ENCODE measurements at places on chromosomes 7 and 10. TPM values are rescaled to one million over a fixed set of nuclear protein-coding genes. Genes with fewer than 3 reads are reported as not detected.
A peak's percentile ranks its signal among the peaks of the same experiment; 100 is the strongest.

GRCh38 chr10:126402721-126403695 is 14.7 kb upstream of the ADAM12 start:
- no peak overlapping the region for H3K27ac ChIP-seq
- H3K4me3 ChIP-seq: no peak overlapping the region
- no peaks in the 10 kb centered on the region for H3K27me3 ChIP-seq
- H3K36me3 ChIP-seq: no peaks in the 10 kb centered on the region
- DNase-seq: no peak
- peaks cover 3% of the 10 kb centered on the region for H3K4me1 ChIP-seq

DNA sequence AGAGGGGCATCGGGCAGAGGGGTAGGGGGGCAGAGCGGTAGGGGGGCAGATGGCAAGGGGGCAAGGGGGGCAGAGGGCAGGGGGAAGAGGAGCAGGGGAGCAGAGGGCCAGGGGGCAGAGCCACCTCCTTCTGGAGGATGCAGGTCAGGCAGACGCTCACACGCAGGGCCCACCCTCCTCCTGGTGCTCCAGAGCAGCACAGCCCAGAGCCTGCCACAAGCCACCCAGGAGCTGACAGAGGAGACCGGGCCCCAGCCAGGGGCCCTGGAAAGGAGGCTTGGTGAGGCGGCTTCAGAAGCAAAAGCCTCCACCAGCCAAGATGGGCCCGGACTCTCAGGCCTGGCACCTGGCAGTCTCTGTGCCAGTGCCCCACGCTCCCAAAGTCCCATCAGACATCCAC is 13.1 kb downstream of the MAD1L1 start:
- H3K4me1 ChIP-seq: no peaks in the 10 kb centered on the region
- H3K27ac ChIP-seq: no peak overlapping the region
- H3K4me3 ChIP-seq: no peak overlapping the region
- H3K27me3 ChIP-seq: no peaks in the 10 kb centered on the region
- peaks cover 1% of the 10 kb centered on the region for H3K36me3 ChIP-seq

- DNase-seq: peak; percentile 65
- H3K27ac ChIP-seq: no peak overlapping the region
- H3K4me3 ChIP-seq: no peak overlapping the region
- peaks cover 19% of the 10 kb centered on the region for H3K36me3 ChIP-seq
Observed at GRCh38 chr10:33178026-33178755, 156.3 kb downstream of the NRP1 start.

- DNase-seq: peak; percentile 39
- no peaks in the 10 kb centered on the region for H3K36me3 ChIP-seq
- no peaks in the 10 kb centered on the region for H3K27me3 ChIP-seq
- H3K27ac ChIP-seq: no peak overlapping the region
Observed at GRCh38 chr10:93180482-93180931, 106.8 kb downstream of the CYP26A1 start.

DNA sequence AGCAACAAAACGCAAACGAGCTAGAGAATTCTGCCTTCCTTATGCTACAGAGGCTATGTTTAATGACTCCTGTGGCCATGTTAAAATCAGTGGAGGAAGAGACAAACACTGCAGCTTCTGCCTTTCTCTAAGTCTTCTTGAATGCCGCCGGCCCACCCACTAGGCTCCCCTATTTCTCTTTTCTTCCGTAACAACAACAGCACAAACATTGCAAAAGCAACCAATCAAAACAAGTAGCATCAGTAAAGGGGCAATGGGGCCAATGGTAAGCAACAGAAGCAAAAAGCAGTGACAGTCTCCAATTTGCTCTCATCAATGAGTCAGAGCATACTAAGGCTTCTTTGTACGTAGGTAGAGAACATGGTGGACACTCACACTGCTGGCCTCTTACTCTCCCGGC is 26.8 kb downstream of the DNAJC1 start:
- no peak for DNase-seq
- no peaks in the 10 kb centered on the region for H3K27me3 ChIP-seq
- peaks cover 3% of the 10 kb centered on the region for H3K4me1 ChIP-seq
- no peak overlapping the region for H3K27ac ChIP-seq
- no peaks in the 10 kb centered on the region for H3K36me3 ChIP-seq
- no peak overlapping the region for H3K4me3 ChIP-seq

- no peak overlapping the region for H3K4me3 ChIP-seq
- H3K36me3 ChIP-seq: no peaks in the 10 kb centered on the region
- no peaks in the 10 kb centered on the region for H3K27me3 ChIP-seq
- no peak for DNase-seq
Observed at GRCh38 chr7:13466874-13467547, 522.5 kb downstream of the ETV1 start.

DNA sequence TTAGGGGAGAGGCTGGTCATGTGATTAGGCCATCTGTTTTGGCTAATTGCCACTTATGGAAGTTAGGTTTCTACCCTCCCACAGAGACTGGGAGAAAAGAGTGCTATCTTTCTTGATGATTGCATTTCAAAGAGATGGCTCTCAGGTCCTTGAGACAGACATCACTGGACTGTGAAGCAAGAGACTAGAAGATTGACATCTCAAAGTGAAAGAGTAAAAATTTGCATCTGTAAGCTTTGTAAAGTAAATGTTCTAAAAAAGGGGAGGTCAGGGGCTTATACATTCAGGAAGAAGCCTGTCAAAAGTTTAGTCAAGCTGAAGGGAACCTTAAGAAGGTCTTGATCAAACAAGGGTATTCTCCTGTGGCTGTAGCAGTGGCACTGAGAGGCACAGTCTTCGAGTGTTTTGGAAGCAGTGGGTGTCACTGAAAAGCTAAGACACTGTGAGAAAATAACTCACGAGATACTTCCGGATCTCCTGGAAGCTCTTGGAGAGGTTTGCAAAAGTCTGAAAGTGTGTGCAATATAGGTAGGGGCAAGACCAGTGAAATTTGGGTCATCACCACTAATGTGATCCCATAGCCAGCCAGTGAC is 342.1 kb downstream of the PHF14 start:
- H3K4me1 ChIP-seq: no peaks in the 10 kb centered on the region
- no peaks in the 10 kb centered on the region for H3K36me3 ChIP-seq
- DNase-seq: no peak
- no peak overlapping the region for H3K4me3 ChIP-seq

FBXL15 gene
- 2.2 TPM for polyA plus RNA-seq

DNA sequence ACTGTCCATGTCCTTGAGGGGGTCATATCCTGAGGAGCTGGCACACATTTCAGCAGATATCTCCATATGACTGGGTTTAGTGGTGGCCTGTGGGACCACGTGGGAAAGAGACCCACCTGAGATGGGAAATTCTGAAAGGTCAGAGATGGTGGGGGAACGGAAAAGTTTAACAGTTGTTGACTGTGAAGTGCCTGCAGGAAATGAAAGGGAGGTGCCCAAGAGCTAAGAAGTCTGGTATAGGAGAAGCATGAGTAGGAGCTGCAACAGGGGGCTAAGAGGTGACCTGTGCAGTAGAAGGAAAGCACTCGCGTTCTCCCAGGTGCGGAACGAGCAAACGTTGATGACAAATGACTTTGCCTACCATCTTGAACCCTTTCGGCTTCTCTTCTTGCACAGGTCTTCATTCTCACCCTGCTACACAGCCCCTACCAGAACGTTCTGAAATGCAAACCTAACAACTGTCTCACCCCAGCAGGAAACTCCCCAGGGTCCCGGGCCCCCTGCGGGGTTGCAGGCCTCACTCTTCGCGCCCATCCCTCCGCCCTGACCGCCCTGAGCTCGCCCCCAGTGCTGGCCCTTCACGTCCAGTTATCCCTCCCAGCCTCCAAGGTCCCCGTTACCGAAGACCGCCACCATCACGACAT is 9.8 kb upstream of the FXYD4 start:
- peak overlapping the region; percentile 48 for H3K4me3 ChIP-seq
- DNase-seq: no peak
- no peaks in the 10 kb centered on the region for H3K27me3 ChIP-seq
- H3K27ac ChIP-seq: no peak overlapping the region

DNA sequence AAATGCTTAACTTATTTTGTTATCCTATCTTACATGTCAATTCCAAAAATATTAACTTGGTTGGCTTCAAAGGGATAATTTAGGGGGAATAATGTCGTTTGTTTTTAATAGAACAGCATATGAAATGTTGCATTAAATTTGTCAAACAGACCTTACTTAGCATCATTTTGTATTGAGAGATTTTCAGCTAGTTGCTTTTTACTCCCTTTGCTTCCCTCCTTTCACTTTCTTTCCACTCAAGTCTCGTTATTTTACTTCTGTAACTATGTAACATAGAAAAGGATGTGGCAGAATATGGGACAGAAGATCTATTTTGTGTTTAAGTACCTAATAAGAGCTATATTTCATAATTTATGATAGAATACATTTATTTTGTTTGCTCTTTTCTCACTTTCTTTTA is 2.6 kb downstream of the PHYHIPL start:
- no peak overlapping the region for H3K4me3 ChIP-seq
- no peak for DNase-seq
- H3K36me3 ChIP-seq: no peaks in the 10 kb centered on the region
- H3K27me3 ChIP-seq: peaks cover 20% of the 10 kb centered on the region
- no peak overlapping the region for H3K27ac ChIP-seq

- H3K27ac ChIP-seq: no peak overlapping the region
- H3K4me1 ChIP-seq: no peaks in the 10 kb centered on the region
- H3K36me3 ChIP-seq: no peaks in the 10 kb centered on the region
- no peak for DNase-seq
Observed at GRCh38 chr10:89314676-89315075, 12.8 kb downstream of the IFIT2 start.

HERPUD2 gene
- polyA plus RNA-seq: 35.5 TPM

NODAL gene
- polyA plus RNA-seq: not detected

DNA sequence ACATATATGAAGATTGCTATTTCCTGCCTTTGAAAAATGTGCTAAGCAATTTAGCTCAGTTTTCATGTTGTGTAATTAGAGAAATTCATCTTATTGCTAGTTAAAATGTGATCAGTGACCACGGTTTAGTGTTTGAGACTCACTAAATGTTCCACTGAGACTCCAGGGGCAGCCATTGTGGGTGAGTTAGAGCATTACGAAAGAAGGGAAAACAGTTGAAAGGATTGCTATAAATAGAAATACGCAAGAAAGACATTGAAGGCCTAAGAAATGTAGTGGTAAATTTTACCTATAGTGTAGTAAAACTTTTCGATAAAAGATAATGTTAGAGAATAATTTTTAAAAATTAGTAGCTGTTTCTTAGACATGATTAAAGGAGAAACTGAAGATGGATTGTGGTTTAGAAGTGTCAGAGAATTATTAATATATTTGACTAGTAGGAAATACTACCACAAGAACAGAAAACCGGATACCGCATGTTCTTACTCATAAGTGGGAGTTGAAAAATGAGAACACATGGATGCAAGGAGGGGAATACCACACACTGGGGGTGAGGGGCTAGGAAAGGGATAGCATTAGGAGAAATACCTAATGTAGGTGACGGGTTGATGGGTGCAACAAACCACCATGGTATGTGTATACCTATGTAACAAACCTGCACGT is 394.5 kb downstream of the SEMA3D start:
- no peak overlapping the region for H3K4me3 ChIP-seq
- H3K4me1 ChIP-seq: peaks cover 4% of the 10 kb centered on the region
- DNase-seq: peak; percentile 17
- H3K27me3 ChIP-seq: no peaks in the 10 kb centered on the region
- H3K36me3 ChIP-seq: no peaks in the 10 kb centered on the region

DNA sequence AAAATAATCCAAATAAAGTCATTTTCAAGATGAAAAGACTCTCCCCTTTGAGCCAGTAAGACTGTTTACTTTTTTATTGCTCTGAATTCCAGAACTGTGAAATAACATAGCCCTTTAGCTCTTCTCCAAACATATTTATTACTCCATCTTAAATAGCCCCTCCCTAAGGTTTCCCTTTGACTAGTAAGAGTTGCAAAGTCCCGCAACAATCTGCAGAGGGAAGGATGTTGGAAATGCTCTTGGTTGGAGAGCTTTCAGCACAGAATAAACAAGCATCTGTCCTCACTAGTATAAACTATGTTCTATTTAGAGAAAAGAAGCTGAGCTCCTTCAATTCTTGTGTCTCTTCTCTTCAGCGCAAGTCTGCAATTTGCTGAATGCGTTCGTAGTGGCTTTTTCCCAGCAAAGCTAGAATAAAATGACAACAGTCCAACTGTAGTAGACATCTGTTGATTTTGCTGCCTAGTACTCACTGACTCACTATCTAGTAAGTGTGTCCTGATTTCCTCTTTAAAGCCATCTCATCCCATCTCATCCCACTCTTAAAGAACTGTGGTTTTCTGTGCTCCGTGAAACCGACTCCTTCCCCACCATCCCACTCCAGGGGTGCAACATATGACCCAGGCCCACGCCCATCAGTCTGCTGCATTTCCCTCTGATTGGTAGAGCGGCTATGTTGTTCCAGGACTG is 104.0 kb downstream of the FAM107B start:
- no peak for DNase-seq
- no peaks in the 10 kb centered on the region for H3K27me3 ChIP-seq
- peaks cover 3% of the 10 kb centered on the region for H3K4me1 ChIP-seq
- H3K27ac ChIP-seq: peak overlapping the region; percentile 59

GRCh38 chr7:42414028-42414427 is 177.0 kb upstream of the GLI3 start:
- no peaks in the 10 kb centered on the region for H3K36me3 ChIP-seq
- no peaks in the 10 kb centered on the region for H3K4me1 ChIP-seq
- H3K27ac ChIP-seq: no peak overlapping the region
- H3K4me3 ChIP-seq: no peak overlapping the region
- DNase-seq: no peak
- H3K27me3 ChIP-seq: no peaks in the 10 kb centered on the region

LRRC4 gene
- 0.96 TPM for polyA plus RNA-seq

GRCh38 chr7:81499262-81500116 is 270.4 kb downstream of the HGF start:
- H3K36me3 ChIP-seq: no peaks in the 10 kb centered on the region
- H3K27ac ChIP-seq: peak overlapping the region; percentile 5
- H3K4me1 ChIP-seq: peaks cover 5% of the 10 kb centered on the region
- H3K4me3 ChIP-seq: no peak overlapping the region
- H3K27me3 ChIP-seq: no peaks in the 10 kb centered on the region
- peak; percentile 93 for DNase-seq

DNA sequence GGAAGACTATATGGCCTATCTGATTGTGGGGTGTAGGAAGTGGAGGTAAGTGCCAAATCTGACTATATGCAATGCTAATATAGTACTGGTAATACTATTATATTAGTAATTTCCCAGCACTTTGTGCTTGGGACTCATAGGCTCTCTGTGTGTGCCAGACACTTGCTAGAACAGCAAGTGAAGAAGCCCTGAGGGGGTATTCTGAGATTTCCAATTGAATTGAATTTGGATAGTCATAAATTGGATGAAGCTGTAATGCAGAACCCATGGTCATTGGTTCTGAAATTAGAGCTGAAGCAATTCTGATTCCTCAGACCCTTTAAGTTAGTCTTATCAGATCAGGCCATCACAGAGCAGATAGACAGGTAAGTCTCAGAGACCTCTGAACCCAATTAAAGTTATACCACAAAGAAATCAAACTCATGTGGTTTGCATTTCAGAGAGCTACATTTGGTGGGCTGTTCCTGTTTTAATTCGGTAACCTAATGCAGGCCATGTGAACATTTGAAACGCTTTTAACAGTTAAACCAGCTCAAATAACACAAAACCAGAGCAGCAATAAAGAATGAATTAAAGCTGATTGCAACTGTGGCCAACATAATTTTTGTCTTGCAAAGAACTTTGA is 179.5 kb downstream of the CREB5 start:
- no peaks in the 10 kb centered on the region for H3K36me3 ChIP-seq
- H3K4me1 ChIP-seq: no peaks in the 10 kb centered on the region
- H3K27ac ChIP-seq: no peak overlapping the region
- DNase-seq: no peak
- H3K4me3 ChIP-seq: no peak overlapping the region

Data from fibroblast of lung (primary cell).